T follicular helper cell (primary cell): ENCODE measurements at places on chromosomes 1 and 21.

DNA sequence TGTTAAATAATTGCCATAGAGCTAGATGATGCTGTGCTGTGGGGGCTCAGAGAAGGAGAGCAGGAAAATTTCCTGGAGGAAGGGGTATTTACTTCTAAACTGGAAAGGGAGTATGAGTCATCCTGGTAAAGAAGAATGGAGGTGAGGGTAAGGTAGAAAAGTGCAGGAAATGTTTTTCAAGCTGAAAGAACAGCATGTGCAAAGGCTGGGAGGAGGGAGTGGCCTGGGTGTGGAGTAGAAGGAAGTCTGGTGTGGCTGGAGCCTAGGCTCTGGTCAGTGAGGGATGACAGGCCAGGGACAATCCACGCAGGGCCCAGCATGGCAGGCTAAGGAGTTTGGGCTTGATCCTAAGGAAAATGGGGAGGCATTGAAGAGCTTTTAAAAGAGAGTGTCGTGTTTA lies 45.9 kb downstream of the MATN1 start:
- DNase-seq = no peak

GRCh38 chr1:109425391-109426280 lies 612 bp downstream of the PSMA5 start:
- DNase-seq = peak; percentile 37

- DNase-seq = no peak
Observed at GRCh38 chr1:98355656-98356383, 305.7 kb upstream of the SNX7 start.

DNA sequence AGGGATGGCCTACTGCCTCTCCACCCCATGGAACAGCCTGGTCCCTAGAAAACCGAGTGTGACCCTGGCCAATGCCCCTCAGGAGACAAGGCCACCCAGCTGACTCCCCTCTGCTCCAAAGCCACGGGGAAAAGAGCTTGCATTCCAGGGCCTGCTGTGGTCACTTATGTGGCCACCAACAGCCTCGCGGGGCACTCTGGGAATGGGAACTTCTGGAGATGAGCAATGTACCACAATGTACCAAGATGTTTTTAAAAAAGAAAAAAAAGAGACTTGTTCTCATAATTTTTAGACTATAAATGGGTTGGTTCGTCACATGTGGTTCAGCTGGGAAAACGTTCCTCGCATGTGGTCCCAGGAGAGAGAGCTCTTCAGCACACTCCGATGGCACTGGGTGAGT lies 62.8 kb downstream of the SLC66A1 start:
- no peak for DNase-seq

GRCh38 chr1:58879464-58879863 lies 95.6 kb upstream of the JUN start:
- no peak for DNase-seq

GRCh38 chr1:230869500-230869899 lies 1.2 kb upstream of the C1orf198 start:
- no peak for DNase-seq

GRCh38 chr1:37793773-37794371 lies at the start of gene MANEAL:
MANEAL (plus strand) TSS chr1:37793847; CDS start chr1:37794183, 336 bp downstream.
- DNase-seq = no peak

GRCh38 chr1:52996653-52997052 lies 65.4 kb upstream of the PODN start:
- no peak for DNase-seq

GRCh38 chr1:15155888-15156741 lies 2.6 kb downstream of the TMEM51 start:
- no peak for DNase-seq
